Right renal pelvis (tissue), 4 donors: ENCODE measurements at places on chromosomes 6 and 20.

- DNase-seq, result no peak
These were observed 764.9 kb upstream of the MMS22L start for GRCh38 chr6:98047871-98048270.

GRCh38 chr6:142960098-142960497 is 15.1 kb upstream of the HIVEP2 start:
- DNase-seq, result no peak

DNA sequence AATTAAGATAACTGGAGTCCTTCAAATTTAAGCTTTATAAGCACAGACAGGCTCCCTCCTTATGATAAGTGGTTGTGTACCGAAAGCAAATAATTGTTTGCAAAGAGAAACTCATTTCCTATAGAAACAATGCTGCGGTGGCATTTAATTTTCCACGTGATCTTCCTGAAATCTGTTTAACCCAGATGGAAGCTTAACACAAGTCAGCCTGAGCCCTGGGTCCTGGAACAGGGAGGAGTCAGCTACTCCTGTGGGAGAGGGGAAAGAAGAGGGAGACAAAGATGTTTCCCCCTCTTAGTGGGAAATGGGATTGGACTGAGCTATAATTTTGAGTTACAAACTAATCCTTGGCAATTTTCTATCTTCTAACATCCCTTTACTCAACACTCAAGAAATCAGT is 136.5 kb downstream of the ELOVL4 start:
- no peak for DNase-seq

GRCh38 chr6:35543459-35544193 is 30.9 kb upstream of the TULP1 start:
- DNase-seq, result no peak

GRCh38 chr20:63076421-63076820 is 69.7 kb upstream of the BHLHE23 start:
- DNase-seq, result no peak

DNA sequence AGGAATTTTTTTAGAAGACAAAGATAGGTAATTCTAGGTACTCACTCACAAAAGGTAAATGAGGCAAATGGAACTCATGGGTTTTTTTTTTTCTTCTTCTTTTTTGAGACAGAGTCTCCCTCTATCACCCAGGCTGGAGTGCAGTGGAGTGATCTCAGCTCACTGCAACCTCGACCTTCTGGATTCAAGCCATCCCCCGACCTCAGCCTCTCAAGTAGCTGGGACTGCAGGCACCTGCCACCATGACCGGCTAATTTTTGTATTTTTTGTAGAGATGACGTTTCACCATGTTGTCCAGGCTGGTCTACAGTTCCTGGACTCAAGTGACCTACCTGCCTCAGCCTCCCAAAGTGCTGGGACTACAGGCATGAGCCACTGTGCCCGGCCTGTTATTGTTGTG is 126.1 kb downstream of the LRRC1 start:
- no peak for DNase-seq

- DNase-seq, result no peak
These were observed 236.1 kb downstream of the PACRG start for GRCh38 chr6:162963861-162964260.
